Upper lobe of right lung (tissue), 1 donor: ENCODE measurements at places on chromosomes 5 and 9. TPM values are rescaled to one million over a fixed set of nuclear protein-coding genes. Genes with fewer than 3 reads are reported as not detected.
A peak's percentile ranks its signal among the peaks of the same experiment; 100 is the strongest.

The C6 gene
- total RNA-seq: 0.69 TPM

The RGS7BP gene
- total RNA-seq: 2.4 TPM

The CMYA5 gene
- total RNA-seq: 2.7 TPM

The CDHR2 gene
- total RNA-seq: 0.35 TPM

The PLEKHG4B gene
- 2.0 TPM for total RNA-seq

The C7 gene
- total RNA-seq: 302 TPM

The CAMK2A gene
- 1.5 TPM for total RNA-seq

The MYMK gene
- total RNA-seq: not detected

The CDX1 gene
- not detected for total RNA-seq

- peaks cover 39% of the 10 kb centered on the region for H3K4me1 ChIP-seq
- no peak overlapping the region for H3K27ac ChIP-seq
- no peaks in the 10 kb centered on the region for H3K27me3 ChIP-seq
- peaks cover 21% of the 10 kb centered on the region for H3K36me3 ChIP-seq
These were observed 8.6 kb downstream of the KLHL9 start for GRCh38 chr9:21326526-21327139.

GRCh38 chr9:93098236-93098946, 2.4 kb downstream of the CARD19 start:
- DNase-seq: peak; percentile 93
- no peaks in the 10 kb centered on the region for H3K36me3 ChIP-seq
- peak overlapping the region; percentile 0 for H3K4me3 ChIP-seq
- no peaks in the 10 kb centered on the region for H3K27me3 ChIP-seq
- H3K27ac ChIP-seq: peak overlapping the region; percentile 77
- H3K4me1 ChIP-seq: peaks cover 52% of the 10 kb centered on the region

DNA sequence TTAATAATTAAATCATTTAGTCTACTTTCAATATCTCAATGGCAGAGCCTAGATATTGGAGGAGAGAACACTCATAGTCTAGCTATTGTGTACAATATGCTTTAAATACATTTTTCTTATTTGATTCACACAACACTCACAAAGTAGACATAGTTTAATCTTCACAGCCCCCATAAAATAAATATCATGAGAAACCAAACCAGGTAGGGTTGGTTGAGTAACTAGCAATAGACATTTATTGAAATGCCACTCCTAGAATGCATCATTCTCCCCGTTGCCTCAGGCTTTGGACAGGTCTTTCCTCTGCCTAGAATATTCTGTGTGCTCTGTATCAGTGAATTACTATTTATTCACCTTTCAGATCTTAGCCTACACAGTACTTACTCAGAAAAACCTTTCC, 141.9 kb downstream of the CEMIP2 start:
- no peak overlapping the region for H3K27ac ChIP-seq
- H3K4me3 ChIP-seq: no peak overlapping the region
- no peak for DNase-seq
- H3K4me1 ChIP-seq: peaks cover 11% of the 10 kb centered on the region

DNA sequence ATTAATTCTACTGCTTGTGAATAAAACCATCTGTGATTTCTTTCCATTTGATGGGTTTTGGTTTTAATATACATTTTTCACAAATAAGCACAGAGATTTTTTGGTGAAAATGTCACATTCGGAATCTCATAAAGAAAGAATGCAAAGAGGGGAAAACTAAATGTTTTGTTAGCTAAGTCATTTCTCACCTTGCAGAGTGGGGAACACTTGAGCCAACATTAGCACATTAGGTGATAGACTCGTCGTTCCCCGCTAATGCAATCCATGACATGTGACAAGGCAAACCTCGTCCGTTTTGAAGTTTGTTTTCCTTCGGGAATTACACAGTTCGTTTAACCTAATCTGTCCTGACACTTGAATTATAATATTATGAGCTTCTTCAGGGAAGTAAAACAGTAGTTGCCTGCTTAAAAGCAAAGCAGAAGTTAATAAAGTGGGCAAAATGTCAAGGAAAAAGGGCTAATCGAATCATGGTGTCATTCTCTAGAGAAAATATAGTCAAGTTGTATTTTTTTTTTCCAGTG, 95.8 kb upstream of the LMX1B start:
- DNase-seq: no peak
- H3K27ac ChIP-seq: peak overlapping the region; percentile 81
- no peaks in the 10 kb centered on the region for H3K36me3 ChIP-seq
- peak overlapping the region; percentile 46 for H3K4me3 ChIP-seq
- peaks cover 61% of the 10 kb centered on the region for H3K27me3 ChIP-seq

DNA sequence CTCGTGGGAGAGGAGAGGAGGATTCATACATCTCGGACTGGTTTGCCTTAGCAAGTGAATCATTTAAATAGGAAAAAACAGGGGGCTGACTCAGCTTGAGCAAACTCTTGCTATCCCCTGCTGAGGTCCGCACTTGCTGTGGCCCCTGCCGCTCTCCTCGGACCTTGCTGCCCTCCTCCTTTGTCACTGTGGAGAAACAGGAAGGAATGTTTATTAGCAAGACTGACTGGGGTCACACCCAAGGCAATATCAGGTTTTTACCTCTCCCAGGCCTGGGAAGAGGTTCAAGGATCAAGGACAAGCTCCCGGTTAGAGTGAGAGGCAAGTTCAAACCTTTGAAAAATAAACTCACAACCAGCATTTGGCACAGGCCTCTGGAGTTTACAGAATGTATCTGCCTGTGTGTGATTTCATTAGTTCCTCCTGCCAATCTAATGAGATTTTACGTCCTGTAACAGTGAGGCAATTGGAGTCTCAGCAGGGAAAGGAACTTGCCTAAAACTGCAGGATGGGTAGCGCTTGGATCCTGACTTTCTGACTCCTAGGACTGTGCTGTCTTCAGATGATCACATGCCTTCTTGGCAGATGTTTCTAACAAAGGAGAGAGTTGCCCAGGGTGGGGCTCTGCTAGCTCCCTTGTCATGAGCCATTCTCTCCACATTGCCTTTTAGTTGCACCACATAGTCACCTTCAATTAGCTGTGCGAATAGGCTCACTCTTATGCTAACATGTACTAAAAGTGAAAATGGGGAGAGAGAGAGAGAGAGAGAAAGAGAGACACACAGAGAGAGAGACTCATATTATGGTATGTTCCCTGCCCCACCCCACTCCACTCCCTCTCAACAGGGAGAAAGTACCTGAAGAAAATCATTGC, 108.6 kb upstream of the CDKN2B start:
- H3K4me1 ChIP-seq: peaks cover 8% of the 10 kb centered on the region
- H3K36me3 ChIP-seq: no peaks in the 10 kb centered on the region

DNA sequence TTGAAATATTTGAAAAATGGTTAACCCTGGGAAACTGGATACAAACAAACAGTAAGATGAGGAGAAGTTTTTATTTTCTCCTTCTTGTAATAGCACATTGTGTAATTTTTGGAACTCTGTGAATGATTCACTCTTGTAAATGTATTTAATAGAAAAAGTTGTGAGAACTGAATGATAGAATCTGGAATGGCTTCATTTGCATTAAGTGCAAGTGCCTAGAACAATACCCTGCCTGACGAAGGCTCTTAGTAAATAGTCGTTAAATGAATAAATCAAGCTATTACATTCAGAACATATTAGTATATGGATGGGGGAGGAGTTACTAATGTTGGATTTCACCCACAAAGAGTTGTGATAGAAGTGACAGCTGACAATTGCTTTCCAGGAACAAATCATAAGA, 442.5 kb downstream of the EFNA5 start:
- H3K36me3 ChIP-seq: no peaks in the 10 kb centered on the region
- H3K27me3 ChIP-seq: no peaks in the 10 kb centered on the region
- H3K27ac ChIP-seq: no peak overlapping the region
- DNase-seq: no peak
- no peak overlapping the region for H3K4me3 ChIP-seq

DNA sequence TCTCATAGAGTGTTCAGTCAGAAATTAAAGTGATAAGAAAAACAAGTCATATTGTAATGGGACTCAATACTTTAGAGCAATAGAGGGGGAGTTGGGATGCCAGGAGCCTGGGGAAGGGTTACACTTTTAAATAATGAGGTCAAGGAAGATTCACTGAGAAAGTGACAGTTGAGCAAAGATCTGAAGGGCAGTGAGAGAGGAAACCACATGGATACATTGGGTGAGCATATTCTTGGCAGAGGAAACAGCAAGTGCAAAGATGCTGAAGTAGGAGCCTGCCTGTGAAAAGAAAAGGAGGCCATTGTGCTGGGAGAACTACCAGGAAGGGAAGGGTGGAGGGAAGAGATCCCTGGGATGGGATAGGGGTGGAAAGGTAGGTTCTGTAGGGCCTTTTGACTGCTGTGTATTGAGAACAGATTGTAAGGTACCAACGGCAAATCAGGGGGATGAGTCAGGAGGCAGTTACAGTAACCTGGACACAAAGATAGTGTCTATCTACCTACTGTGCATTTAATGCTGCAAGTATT, 79.4 kb downstream of the PAM start:
- H3K27me3 ChIP-seq: no peaks in the 10 kb centered on the region
- no peak for DNase-seq
- no peaks in the 10 kb centered on the region for H3K36me3 ChIP-seq
- no peaks in the 10 kb centered on the region for H3K4me1 ChIP-seq
- no peak overlapping the region for H3K4me3 ChIP-seq
- no peak overlapping the region for H3K27ac ChIP-seq

- no peaks in the 10 kb centered on the region for H3K27me3 ChIP-seq
- H3K27ac ChIP-seq: no peak overlapping the region
- no peak for DNase-seq
- peaks cover 6% of the 10 kb centered on the region for H3K4me1 ChIP-seq
These were observed 212.9 kb downstream of the EFNA5 start for GRCh38 chr5:107457881-107458280.

DNA sequence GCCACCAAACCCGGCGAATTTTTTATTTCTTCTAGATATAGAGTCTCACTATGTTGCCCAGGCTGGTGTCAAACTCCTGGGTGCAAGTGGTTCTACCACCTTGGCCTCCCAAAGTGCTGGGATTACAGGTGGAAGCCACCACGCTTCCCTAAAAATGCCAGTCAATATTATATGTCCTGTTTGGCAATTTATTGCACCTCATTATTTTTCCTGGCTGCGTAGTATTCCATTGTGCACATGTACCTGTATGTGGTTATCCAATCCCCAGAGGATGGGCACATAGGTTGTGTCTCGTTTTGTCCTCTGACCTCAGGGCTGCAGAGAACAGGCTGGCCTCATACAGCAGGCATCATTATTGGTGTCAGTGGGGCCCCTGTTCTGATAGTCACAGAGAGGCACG, 181.7 kb downstream of the C9orf50 start:
- no peaks in the 10 kb centered on the region for H3K27me3 ChIP-seq
- DNase-seq: no peak
- peaks cover 21% of the 10 kb centered on the region for H3K4me1 ChIP-seq
- H3K36me3 ChIP-seq: no peaks in the 10 kb centered on the region

DNA sequence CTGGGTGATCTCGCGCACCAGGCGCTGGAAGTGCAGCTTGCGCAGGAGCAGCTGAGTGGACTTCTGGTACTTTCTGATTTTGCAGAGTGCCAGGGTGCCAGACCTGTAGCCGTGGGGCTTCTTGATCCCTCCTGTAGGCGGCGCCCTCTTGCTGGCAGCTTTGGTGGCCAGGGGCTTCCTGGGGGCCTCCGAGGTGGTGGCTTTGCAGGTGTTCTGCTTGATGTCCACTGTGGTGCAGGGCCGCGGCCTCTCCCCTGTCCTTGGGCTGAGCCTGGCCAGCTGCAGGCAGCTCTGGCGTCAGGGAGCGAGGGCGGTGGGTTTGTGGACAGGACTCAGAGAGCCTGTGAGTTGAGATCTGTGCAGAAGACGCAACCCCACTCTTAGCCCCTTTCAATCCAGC, 36.1 kb downstream of the TAF11L14 start:
- DNase-seq: no peak
- H3K36me3 ChIP-seq: no peaks in the 10 kb centered on the region
- no peak overlapping the region for H3K4me3 ChIP-seq
- no peaks in the 10 kb centered on the region for H3K27me3 ChIP-seq

- H3K27ac ChIP-seq: no peak overlapping the region
- peaks cover 6% of the 10 kb centered on the region for H3K27me3 ChIP-seq
- H3K4me3 ChIP-seq: no peak overlapping the region
- peaks cover 9% of the 10 kb centered on the region for H3K4me1 ChIP-seq
- no peak for DNase-seq
These were observed 195.4 kb upstream of the MSX2 start for GRCh38 chr5:174528821-174529544.

GRCh38 chr5:55865831-55866230, 14.7 kb downstream of the IL31RA start:
- no peaks in the 10 kb centered on the region for H3K27me3 ChIP-seq
- H3K4me1 ChIP-seq: no peaks in the 10 kb centered on the region
- no peak overlapping the region for H3K27ac ChIP-seq
- no peak overlapping the region for H3K4me3 ChIP-seq
- no peaks in the 10 kb centered on the region for H3K36me3 ChIP-seq

DNA sequence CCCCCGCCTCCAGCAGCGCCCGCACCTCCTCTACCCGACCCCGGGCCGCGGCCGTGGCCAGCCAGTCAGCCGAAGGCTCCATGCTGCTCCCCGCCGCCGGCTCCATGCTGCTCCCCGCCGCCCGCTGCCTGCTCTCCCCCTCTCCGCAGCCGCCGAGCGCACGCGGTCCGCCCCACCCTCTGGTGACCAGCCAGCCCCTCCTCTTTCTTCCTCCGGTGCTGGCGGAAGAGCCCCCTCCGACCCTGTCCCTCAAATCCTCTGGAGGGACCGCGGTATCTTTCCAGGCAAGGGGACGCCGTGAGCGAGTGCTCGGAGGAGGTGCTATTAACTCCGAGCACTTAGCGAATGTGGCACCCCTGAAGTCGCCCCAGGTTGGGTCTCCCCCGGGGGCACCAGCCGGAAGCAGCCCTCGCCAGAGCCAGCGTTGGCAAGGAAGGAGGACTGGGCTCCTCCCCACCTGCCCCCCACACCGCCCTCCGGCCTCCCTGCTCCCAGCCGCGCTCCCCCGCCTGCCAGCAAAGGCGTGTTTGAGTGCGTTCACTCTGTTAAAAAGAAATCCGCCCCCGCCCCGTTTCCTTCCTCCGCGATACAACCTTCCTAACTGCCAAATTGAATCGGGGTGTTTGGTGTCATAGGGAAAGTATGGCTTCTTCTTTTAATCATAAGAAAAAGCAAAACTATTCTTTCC, 19.3 kb downstream of the CDKN2A start:
- H3K4me3 ChIP-seq: peak overlapping the region; percentile 52
- no peak for DNase-seq
- H3K27me3 ChIP-seq: peaks cover 98% of the 10 kb centered on the region
- no peaks in the 10 kb centered on the region for H3K36me3 ChIP-seq
- no peak overlapping the region for H3K27ac ChIP-seq

GRCh38 chr9:93020771-93021670, 37.5 kb upstream of the SUSD3 start:
- no peak overlapping the region for H3K27ac ChIP-seq
- no peaks in the 10 kb centered on the region for H3K4me1 ChIP-seq
- no peaks in the 10 kb centered on the region for H3K27me3 ChIP-seq
- peak; percentile 48 for DNase-seq
- H3K36me3 ChIP-seq: peaks cover 17% of the 10 kb centered on the region
- H3K4me3 ChIP-seq: no peak overlapping the region
